ENCODE measurements at places on chromosomes 7 and 10.

GRCh38 chr7:72709909-72710308 lies 118.1 kb downstream of the TYW1B start:
- DNase-seq = peak; percentile 45

GRCh38 chr10:79244841-79245504 lies 102.3 kb upstream of the PPIF start:
- no peak for DNase-seq

- DNase-seq = no peak
Observed at GRCh38 chr7:3695602-3696001, 394.6 kb downstream of the SDK1 start.

DNA sequence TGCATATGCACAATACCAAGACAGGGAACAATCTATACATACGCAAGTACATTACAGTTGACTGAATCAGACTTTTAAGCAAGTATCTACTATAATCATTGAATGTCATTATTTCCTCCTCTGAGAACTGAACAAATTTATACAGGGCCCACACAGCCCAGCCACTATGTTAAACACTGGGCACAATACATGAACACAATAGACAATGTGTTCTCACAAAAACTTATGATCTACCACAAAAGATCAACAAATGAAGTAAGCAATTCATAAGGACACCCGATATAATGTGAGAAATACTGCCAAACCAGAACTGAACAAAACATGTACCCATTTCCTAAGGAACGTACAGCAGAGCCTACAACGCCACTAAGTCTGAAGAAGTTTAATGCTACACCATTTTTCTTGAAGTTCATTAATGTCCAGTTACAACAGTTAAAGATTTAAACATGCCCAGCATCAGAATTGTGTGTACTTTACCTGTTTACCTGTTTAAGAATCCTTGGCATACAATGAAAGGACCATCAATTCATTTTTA lies 31.5 kb downstream of the SHTN1 start:
- DNase-seq = no peak

- no peak for DNase-seq
Observed at GRCh38 chr7:37690206-37690605, 6.6 kb downstream of the GPR141 start.

- DNase-seq = no peak
Observed at GRCh38 chr7:35991511-35992232, 161.4 kb upstream of the EEPD1 start.

- peak; percentile 65 for DNase-seq
Observed at GRCh38 chr10:126373972-126374371, 14.3 kb downstream of the ADAM12 start.

DNA sequence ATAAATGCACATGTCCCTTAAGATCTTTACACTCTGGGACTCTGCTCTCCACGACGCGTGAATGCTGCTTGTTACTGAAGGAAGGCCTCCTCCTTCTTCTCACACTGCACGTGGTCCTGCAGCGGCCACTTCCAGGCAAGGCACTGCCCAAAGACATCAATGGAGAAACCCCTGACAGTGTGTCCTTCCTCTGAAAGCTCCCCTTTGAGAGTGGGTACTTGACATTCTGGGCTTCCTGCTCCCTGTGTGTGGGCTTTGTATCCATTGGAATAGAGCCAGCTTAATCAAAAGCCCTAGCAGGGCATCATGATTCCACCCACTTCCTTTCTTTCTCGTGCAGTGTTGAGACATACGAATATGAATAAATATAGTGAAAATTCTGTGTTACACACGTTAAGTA lies 69.7 kb upstream of the STK17A start:
- no peak for DNase-seq

GRCh38 chr7:99090771-99091542 lies 53.0 kb downstream of the SMURF1 start:
- DNase-seq = no peak

DNA sequence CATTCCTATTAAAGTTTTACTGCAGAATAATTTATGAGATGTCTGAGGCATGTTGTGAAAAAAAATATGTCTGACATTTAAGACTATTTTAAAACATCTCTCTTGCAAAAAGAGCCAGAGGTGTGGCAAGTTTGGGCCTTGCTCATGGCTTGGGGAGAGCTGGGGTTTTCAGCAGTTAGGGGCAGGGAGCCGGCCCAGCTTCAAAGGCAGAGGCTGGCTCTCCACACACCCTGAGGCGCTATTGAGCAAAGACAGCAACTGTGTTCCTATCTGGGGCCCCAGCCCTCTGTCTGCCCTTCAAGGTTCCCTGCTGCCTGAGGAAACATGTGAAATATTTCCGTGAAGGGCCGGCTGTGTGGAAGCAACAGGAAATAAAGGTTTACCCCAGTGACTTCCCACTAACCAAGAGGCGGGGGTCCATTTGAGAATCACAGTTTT lies 94.0 kb downstream of the SORBS1 start:
- DNase-seq = peak; percentile 17

GRCh38 chr10:17286562-17287550 lies 58.8 kb downstream of the VIM start:
- no peak for DNase-seq

DNA sequence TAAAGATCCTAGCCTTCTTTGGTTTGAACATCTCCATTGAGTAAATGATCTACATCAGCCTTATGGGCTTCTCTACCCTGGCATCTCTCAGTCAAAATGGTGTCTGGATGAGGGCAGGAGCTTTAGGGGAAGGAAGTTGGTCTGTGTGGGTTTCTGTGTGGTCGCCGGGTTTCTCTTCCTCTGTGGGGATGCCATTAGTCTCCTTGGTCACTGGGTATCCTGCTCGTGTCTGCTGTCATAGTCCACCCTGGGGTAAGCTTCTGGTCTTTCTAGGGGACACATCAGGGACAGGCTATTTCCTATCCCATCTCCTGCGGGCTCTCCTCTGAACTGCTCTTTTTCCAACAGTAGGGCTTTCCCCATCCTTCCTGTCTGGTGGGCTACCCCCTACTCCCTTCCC lies 150.3 kb upstream of the NPY start:
- DNase-seq = no peak

- peak; percentile 51 for DNase-seq
Observed at GRCh38 chr7:17301471-17302456, 3.3 kb downstream of the AHR start.

DNA sequence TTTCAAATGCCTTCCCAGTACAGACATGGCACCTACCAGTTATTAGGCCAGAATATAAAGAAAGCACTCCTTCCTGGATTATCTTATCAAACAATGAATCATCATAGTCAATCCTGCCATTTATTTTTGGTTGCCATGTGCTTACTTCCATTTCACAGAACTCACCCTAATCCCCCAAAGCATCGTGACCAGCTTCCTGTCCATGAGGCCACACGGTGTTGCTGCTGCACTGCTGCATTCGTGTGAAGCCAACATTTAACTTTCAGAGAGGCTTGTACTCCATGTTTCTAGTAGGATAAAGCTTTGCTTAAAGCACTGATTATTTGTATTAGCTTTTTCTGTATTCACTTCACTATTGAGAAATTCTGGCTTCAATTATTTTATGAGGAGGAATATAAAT lies 14.4 kb downstream of the COL28A1 start:
- DNase-seq = no peak

- DNase-seq = no peak
Observed at GRCh38 chr10:71840958-71841335, 10.1 kb downstream of the PSAP start.

- DNase-seq = peak; percentile 59
Observed at GRCh38 chr7:15891151-15891881, 204.8 kb upstream of the MEOX2 start.

DNA sequence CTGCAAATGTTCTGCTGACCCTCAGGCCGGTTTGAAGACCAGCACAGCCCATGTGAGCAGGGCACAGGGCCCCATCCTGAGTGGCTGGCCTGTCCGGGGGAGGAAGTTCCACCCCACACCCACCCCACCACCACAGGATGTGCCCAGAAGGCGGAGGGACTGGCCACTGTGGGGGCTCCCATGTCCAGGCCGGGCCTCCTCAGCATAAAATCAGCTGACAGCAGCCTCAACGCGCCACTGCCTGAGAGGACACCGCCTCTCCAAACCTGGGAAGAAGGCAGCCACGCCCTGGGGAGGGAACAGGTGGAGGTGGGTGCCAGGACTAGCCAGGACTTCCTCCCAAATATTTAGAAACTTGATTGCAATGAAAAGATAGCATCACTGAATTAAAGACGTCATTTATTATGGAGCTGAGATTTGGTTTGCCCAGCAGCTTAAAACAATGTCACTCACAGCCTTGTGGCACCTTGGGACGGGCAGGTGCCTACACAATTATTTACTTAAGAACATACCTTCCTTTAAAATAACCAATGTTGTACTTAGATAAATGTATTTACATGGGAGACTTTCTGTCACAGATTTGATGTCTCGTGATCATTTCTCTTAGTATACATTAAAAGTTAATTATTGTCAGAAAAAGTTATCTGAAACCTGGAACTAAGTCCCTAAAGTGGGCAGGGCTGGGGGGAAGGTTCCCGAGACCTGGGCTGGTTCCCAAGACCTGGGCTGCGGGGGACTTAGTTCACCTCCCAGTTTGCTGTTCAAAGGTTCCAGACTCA lies 27.3 kb upstream of the FAM20C start:
- DNase-seq = no peak

- DNase-seq = peak; percentile 63
Observed at GRCh38 chr7:111730476-111731300, 168.4 kb upstream of the IMMP2L start.

GRCh38 chr10:48742891-48743860 lies 58.5 kb downstream of the WDFY4 start:
- no peak for DNase-seq
